Activated T-helper 1 cell treated with anti-CD3 and anti-CD28 coated beads, Interleukin-2, amount 50 U/mL, for 16 hours (primary cell): ENCODE measurements at places on chromosomes 5 and 9.

- DNase-seq: no peak
Observed at GRCh38 chr9:93126825-93127368, 7.2 kb downstream of the NINJ1 start.

GRCh38 chr5:141747152-141748141 lies 65.4 kb upstream of the ARAP3 start:
- DNase-seq: no peak

GRCh38 chr5:177085985-177086653 lies 596 bp upstream of the FGFR4 start:
- DNase-seq: no peak

- DNase-seq: no peak
Observed at GRCh38 chr5:160458806-160459800, 37.4 kb downstream of the PTTG1 start.

DNA sequence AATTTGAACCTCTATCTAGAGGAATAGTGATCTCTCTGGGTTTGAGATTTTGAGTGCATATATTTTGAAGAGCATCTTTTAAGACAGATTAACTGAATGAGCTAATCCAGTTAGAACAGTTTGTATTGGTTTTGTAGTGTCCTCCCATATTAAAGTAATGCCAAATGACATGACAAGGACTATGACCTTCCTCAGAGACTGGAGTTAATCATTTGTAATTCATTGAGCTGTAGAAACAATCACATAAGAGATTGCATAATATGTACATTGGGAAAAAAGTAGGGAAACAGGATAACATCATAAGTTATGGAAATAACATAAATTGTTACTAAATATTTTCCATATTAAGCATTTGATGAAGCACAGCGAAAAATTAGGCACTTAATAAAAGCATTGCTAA lies 45.8 kb upstream of the PRDM9 start:
- no peak for DNase-seq

DNA sequence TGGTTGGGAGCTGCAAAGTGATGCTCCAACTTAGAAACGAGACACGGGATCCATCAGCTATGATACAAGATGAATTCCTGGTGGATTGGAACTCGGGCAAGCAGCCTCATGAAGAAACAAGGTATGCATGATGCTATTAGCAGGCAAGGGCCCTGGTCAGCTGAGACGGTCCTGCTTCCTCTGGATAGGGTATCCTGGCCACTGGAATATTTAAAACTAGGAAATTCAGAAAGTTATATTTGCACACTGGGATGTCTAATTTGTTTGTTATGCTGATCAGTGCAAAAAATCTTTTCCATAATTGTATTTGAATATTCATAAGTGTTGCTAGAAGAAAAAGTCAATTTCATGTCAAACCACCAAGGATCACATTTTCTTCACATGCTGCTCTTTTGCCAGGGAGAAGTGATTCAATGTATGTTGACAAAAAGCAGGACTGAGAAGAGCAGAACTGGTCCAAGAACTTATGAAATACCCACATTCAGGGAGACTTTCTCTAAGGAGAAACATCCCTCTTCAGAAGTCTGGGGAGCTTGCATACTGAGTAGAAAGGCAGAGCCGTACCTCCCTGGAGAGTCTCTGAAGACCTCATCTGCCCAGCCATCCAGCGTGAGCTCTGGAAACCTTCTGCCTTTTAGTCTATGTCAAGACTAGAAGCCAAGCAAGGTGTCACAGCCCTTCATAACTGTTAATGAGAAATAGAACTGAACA lies 6.7 kb upstream of the NXNL2 start:
- DNase-seq: no peak

DNA sequence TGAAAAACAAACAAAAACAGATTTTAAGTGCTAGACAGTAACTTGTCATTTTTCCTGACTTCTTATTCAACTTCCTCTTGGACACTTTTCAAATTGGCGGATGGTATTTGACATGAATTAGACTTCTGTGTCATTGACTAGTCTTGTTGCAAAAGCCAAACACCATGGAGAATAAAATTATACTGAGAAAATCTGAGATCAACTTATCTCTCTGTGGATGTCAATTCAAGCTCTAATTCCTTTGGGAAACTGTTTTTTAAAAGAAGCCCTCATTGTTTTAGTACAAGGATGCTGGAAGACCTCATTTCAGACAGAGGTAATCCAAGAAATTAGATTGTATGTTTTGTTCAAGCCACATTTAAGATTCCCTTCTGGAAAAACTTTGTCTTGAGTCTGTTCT lies 831.0 kb downstream of the SEMA5A start:
- DNase-seq: no peak

GRCh38 chr5:96609369-96609768 lies 52.8 kb upstream of the CAST start:
- DNase-seq: no peak

- DNase-seq: no peak
Observed at GRCh38 chr5:131198625-131199024, 27.9 kb downstream of the LYRM7 start.

- DNase-seq: no peak
Observed at GRCh38 chr9:97319395-97319794, 11.9 kb downstream of the CCDC180 start.

GRCh38 chr5:135100431-135100830 lies 66.4 kb upstream of the PITX1 start:
- DNase-seq: no peak

DNA sequence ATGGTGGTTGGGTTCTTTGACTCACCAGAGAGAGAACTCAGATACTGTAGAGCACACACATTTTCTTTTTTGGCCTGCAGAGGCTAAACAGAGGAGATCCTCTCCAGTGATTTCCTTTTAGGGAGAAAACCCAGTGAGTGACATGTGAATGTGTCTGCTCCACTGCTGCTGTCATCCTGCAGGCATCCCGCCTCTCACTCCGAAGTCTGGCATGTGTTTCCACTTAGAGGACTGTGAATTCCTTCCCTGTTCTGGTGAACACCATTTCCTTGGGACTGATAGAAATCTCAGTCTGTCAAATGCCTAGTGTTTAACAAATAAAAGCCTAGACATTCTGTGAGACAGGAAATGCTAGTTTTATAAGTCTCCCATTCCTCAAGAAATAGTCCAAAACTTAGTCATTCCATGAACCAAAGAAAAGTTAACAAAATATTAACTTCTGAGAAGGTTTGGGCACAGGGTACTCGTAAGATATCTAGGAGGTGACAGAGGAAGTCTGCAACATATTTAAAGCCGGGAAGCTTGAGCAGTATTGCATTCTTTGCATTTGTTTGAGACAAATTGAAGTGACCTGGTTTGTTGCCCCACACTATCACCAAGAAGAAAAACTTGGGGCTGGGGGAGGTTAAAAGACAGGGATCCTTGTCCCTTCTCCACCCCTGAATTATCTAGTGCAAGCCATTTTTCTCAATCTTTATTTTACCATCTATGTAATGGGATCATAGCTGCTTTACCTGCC lies 74.9 kb upstream of the NIPAL4 start:
- DNase-seq: no peak

- DNase-seq: no peak
Observed at GRCh38 chr5:179802950-179803562, 3.6 kb downstream of the MGAT4B start.

- no peak for DNase-seq
Observed at GRCh38 chr9:33739398-33739797, 56.0 kb upstream of the PRSS3 start.

- no peak for DNase-seq
Observed at GRCh38 chr9:23812673-23813072, 13.4 kb downstream of the ELAVL2 start.

DNA sequence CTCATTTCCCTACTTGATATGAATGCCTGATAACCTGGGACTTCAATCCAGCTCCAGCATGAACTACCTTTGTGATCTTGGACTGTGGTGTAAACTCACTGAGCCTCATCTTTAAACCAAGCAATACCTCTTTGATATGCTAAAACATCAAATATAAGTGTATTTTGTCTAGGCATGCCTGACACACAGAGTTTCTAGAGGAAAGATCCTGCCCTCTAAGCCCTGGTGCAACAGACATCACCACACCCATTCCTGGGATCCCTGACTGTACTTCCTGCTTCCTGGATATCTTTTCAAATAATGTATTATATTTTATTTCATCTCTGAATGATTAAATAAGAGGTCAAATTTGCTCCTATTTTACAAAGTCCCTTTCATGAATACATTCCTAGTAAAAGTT lies 55.8 kb downstream of the ANXA2R start:
- no peak for DNase-seq

- no peak for DNase-seq
Observed at GRCh38 chr9:2418619-2419018, 203.0 kb upstream of the VLDLR start.

GRCh38 chr5:20605732-20606525 lies 617.9 kb upstream of the CDH18 start:
- no peak for DNase-seq

GRCh38 chr9:20558566-20559016 lies 63.7 kb downstream of the MLLT3 start:
- peak; percentile 4 for DNase-seq

DNA sequence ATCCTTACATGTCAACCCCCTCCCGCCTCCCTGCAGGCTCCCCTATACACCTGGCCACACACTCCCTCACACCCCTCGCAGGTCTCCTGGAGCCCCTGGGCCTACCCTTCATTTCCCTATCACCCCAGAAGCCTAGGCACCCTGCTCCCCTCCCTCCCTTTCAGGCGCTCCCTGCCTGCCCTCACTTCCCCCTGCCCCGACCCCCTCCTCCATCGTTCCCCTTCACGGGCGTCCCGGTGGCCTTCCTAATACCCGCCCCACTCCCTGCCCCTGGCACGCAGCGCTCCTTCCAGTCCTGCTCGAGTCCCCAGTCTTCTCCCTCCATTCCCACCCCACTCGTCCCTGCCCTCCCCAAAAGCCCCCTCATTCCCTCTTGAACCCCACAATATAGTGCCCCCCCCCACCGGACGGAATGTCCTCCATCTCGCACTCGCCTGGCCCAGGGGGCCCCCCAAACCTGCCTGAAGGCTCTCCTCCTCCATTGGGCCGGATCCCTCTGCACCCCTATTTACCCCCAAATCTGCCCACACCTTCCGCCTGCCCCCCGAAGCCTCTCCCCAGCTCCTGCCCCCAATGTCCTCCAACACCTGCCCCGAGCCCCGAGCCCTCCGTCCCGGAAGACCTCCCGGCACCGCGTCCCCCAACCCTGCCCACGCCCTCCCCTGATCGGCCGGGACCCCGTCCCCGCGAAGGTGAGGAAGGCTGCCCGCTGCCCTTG lies 746 bp downstream of the STRBP start:
- peak; percentile 4 for DNase-seq
